Vagina (tissue), 2 donors: ENCODE measurements at places on chromosomes 6 and 20.

DNA sequence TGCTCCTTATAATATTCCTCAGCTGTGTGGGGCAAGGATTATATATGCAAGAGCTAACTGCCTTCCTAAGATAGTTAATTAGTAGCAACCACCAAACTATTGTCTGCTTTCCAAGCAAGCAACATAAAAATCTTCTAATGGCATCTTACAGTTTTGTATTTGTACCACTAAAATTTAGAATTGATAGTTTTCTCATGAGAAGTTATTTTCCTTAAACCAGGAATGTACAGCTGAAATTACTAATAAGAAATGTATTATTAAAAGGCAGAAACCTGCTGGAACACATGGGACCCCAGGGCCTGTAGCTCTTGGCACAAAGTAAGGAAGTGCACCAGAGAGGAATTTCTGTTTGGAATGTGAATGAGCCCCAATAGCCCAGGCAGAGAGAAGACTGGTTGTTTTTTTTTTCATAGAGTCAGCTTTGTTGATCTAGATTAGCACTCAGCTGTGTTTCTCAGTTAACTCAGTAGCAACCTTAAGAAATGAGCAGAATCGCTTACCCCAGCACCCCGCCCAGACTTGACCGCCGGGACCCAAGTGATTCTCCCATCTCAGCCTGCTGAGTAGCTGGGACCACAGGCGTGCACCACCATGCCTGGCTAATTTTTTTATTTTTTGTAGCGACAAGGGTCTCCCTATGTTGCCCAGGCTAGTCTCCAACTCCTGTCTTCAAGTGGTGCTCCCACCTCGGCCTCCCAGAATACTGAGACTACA is 2.6 kb downstream of the MGME1 start:
- peaks cover 50% of the 10 kb centered on the region for H3K4me1 ChIP-seq
- DNase-seq: no peak
- H3K36me3 ChIP-seq: peaks cover 9% of the 10 kb centered on the region
- no peaks in the 10 kb centered on the region for H3K27me3 ChIP-seq

DNA sequence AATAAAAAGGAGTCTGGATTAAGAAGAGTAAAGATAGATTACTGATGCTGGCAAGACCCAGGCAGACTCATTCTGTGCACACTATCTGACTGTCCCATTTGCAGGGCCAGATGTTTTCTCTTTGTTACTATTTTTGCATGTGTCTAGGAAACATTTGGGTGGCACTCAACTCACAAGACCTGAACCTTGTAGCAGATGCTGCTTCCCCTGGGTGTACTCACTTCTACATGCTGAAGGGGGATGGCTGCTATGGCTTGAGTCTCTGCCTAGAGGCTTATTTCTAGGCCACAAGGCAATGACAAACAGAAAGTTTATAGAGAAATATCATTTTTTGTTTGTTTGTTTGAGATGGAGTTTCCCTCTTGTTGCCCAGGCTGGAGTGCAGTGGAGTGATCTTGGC is 351.4 kb downstream of the FOXA2 start:
- H3K4me3 ChIP-seq: no peak overlapping the region
- H3K36me3 ChIP-seq: no peaks in the 10 kb centered on the region
- DNase-seq: no peak
- H3K4me1 ChIP-seq: no peaks in the 10 kb centered on the region

DNA sequence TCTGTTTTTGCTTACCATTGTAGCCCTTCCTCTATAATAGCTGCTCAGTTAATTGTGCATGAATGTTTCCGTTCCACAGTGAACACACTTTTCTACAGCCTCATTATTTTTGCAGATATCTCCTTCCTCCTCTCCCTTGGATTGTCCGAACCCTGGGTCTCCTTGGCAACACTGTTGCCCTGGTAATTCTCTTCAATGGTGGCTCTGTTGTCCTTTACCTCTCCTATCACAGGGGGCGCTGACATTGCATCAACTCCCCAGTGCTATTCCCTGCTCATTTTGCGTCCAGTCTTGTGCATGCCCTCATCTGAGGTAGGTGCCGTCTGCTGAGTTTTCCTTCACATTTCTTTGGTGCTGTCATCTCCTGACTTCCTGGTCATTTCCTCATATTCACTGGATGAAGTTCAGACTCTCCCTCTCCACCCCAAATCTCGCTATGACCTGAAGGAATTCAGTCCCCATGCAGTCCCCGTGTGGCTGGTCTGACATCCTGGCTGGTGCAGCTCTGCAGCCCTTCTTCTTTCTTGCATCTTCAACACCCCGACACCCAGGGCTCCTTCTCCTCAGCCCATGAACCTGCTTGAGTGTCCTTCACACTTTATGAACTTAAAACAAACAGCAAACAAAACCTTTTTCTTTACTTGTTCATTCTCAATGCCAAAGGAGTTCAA is 21.1 kb downstream of the PHACTR2 start:
- peaks cover 65% of the 10 kb centered on the region for H3K4me1 ChIP-seq
- H3K27ac ChIP-seq: no peak overlapping the region
- no peak for DNase-seq
- no peaks in the 10 kb centered on the region for H3K36me3 ChIP-seq
- no peaks in the 10 kb centered on the region for H3K27me3 ChIP-seq
- H3K4me3 ChIP-seq: no peak overlapping the region

DNA sequence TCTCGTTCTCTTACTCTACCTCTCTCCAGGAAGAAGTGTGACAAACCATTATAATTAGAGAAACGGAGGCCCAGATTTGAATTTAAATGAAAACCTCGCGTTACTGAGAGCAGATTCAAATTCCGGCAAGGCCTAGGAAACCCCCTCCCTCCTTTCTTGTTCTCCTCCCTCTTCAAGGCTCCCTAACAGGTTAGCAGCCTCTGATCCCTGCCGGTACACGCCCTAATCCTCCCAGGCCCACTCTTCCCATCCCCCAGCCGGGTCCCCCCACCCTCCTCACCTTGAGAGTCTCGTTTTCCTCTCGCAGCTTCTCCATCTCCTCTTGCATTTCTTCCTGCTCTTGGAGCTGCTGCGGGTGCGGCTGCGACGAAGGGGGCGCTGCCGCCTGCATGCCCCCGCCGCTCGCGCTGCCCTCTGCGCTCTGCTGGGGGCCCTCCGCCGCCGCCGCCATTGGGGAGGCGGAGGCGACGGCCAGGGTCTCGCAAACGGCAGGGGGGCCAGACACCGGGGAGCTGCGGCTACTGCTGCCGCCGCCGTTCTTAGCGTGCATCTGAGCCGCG is 3.8 kb downstream of the MTCL3 start:
- DNase-seq: no peak
- peak overlapping the region; percentile 57 for H3K4me3 ChIP-seq
- no peaks in the 10 kb centered on the region for H3K36me3 ChIP-seq
- no peaks in the 10 kb centered on the region for H3K27me3 ChIP-seq

DNA sequence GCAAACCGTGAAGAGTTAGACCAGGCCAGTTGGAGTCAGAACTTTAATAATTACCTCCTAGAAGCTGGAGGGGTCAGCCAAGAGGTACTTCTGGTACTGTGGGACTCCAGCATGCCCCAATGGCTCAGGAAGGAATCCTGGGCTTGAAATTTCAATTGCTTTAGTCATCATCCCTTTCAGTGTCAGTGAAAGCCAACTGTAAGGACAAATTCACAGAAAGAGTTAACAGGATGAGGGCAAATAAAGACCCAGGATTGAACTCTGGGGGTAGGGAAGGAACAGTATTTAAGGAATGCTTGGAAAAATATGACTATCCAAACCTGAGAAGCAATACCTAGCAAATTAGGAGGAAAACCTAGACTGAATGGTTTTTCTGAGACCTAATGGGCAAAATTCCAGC is 735.1 kb upstream of the MARCKS start:
- H3K4me1 ChIP-seq: peaks cover 11% of the 10 kb centered on the region
- H3K27ac ChIP-seq: no peak overlapping the region
- DNase-seq: no peak
- H3K27me3 ChIP-seq: no peaks in the 10 kb centered on the region

DNA sequence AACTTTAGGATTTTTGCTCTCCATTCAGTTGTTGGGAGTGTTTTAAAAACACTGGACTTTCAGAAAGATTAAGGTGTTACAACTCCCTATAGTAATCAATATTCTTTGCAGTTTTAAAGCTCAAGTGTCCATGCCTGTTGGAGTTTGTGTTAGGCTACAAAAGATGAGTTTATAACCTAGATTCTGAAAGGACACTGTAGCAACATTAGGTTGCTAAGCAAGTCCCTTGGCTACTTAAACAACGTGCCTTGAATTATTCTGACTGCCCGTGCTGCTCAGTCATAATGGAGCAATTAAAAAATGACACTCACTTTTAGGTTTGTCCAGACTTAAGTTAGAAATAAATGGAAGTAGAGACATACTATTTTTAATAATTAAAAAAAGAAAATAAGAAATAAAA is 41.0 kb downstream of the KLHL32 start:
- H3K4me1 ChIP-seq: no peaks in the 10 kb centered on the region
- no peak overlapping the region for H3K27ac ChIP-seq
- no peaks in the 10 kb centered on the region for H3K36me3 ChIP-seq
- DNase-seq: no peak

DNA sequence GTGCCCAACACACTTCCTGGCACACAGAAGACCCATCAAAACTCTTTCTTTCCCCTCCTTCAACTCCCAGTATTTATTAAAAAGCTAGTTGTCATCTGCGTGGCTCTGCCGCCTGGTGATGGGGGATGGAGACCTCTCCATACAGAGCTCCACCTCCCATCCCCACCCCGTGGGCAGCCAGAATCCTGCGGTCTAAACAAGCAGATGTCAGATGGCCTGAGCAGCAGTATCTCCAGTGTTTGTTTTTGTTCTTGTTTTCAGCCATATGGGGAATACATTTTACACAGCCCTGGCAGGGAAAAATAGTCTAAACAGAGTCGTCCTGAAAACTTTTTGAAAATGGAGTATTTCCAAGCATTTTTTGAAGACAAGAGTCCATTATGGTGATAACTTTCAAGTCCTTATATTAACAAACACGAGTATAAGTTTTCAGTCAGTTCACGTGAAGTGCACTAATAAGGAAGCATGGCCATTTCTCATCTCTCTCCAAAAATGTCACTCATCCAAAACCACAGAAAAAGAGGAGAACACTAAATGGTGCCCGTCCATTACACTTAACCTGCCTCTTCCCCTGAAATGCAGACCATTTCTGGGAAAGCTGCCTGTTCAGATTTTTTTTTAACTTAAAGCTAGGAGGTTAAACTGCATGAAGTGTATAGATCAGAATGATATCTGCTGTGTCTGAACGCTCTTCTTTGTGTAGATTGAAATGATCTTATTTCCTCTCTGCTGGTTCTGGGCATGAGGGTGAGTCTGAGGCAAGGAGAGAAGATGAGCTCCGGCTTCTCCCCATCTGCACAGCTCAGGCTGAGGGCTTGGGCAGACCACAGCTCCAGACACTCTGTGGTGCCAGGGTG is 91.0 kb downstream of the TCP11 start:
- peak overlapping the region; percentile 80 for H3K27ac ChIP-seq
- DNase-seq: no peak
- peaks cover 82% of the 10 kb centered on the region for H3K4me1 ChIP-seq
- no peaks in the 10 kb centered on the region for H3K27me3 ChIP-seq
- H3K4me3 ChIP-seq: no peak overlapping the region

- DNase-seq: no peak
- no peaks in the 10 kb centered on the region for H3K27me3 ChIP-seq
- H3K4me1 ChIP-seq: peaks cover 53% of the 10 kb centered on the region
- no peaks in the 10 kb centered on the region for H3K36me3 ChIP-seq
These were observed 14.7 kb downstream of the SESN1 start for GRCh38 chr6:109079981-109080380.

GRCh38 chr20:60422848-60423247 is 464.6 kb downstream of the CDH26 start:
- no peaks in the 10 kb centered on the region for H3K27me3 ChIP-seq
- no peaks in the 10 kb centered on the region for H3K36me3 ChIP-seq
- no peaks in the 10 kb centered on the region for H3K4me1 ChIP-seq
- H3K4me3 ChIP-seq: no peak overlapping the region

DNA sequence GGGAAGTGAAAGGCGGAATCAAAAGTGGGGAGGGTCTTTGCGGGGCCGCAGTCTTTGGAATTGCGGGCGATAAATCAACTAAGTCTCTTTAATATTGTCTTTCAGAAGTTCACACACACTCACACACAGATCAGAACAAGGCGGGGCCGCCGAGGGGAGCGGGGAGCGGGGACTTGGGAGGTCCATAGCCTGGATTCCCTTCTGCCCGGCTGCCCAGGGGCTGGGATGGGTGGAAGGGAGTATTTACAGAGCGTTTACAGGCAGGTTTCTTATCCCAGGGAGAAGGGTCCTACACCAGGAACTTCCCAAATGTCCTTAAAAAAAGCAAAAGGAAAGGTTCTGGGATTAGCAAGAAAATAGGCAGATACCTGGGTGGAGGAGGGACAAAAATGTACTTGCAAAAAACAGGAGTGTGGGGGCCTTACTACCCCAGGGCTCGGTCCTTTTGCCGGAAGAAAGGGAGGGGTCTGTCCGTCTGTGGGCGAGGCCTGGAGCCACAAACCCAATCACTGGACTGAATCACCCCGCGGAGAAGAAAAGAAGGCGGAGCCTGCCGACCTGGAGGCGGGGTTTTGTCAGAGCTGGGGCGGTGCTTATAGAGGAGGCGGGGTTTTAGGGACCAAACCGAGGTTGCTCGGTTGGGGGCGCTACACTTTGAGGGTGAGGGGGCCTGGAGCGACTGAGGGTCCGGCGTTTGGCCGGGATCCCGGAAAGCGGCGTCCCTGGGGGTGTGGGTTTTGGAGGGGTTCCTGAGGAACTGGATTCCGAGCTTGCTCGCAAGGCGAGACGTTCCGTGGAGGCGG is 3.2 kb downstream of the PRRT1 start:
- H3K4me1 ChIP-seq: peaks cover 31% of the 10 kb centered on the region
- no peaks in the 10 kb centered on the region for H3K27me3 ChIP-seq
- no peak overlapping the region for H3K4me3 ChIP-seq
- no peaks in the 10 kb centered on the region for H3K36me3 ChIP-seq

DNA sequence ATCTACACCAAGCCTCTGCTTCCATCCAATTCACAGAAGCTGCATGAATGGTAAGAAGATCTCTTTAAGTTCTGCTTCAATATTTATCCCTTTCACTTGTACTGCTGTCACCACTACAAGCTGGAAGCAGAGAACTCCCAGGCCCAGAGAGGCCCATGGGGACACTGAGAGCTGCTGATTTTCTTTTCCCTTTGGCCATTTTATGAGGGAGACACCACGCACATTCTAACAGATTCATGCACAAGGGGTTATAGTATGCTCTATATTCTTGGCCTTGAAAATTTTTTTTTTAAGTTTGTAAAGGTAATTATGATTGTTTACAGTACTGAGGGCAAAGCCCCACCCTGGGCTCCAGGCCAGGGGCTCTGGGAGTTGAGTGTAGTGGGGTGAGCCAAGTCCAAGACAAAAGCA is 88.4 kb downstream of the MYB start:
- no peaks in the 10 kb centered on the region for H3K27me3 ChIP-seq
- no peaks in the 10 kb centered on the region for H3K36me3 ChIP-seq
- H3K4me3 ChIP-seq: no peak overlapping the region
- no peak overlapping the region for H3K27ac ChIP-seq
- no peaks in the 10 kb centered on the region for H3K4me1 ChIP-seq
- DNase-seq: no peak

DNA sequence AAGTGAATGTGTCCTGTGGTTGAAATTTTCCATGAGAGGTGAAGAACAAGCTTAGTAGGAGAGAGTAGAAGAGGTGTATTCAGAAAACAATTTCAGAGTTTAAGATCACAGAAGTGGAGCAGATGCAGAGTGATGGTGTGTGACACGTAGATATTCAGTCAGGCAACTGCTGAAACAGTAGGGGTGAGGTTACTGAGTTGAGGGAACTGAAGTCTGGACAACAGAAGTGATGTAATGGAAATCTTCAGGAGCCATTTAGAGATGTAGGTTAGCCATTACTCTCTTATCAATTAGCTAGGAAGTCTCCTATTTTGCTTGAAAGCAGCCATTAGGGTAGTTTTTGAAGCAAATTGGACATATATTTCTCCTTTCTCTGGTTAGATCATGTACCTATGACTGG is 584.4 kb downstream of the PKHD1 start:
- H3K27me3 ChIP-seq: no peaks in the 10 kb centered on the region
- H3K4me1 ChIP-seq: no peaks in the 10 kb centered on the region
- no peak for DNase-seq
- H3K36me3 ChIP-seq: no peaks in the 10 kb centered on the region
- H3K4me3 ChIP-seq: no peak overlapping the region
